ENCODE measurements at places on chromosomes 5 and 9.
A peak's percentile ranks its signal among the peaks of the same experiment; 100 is the strongest.

DNA sequence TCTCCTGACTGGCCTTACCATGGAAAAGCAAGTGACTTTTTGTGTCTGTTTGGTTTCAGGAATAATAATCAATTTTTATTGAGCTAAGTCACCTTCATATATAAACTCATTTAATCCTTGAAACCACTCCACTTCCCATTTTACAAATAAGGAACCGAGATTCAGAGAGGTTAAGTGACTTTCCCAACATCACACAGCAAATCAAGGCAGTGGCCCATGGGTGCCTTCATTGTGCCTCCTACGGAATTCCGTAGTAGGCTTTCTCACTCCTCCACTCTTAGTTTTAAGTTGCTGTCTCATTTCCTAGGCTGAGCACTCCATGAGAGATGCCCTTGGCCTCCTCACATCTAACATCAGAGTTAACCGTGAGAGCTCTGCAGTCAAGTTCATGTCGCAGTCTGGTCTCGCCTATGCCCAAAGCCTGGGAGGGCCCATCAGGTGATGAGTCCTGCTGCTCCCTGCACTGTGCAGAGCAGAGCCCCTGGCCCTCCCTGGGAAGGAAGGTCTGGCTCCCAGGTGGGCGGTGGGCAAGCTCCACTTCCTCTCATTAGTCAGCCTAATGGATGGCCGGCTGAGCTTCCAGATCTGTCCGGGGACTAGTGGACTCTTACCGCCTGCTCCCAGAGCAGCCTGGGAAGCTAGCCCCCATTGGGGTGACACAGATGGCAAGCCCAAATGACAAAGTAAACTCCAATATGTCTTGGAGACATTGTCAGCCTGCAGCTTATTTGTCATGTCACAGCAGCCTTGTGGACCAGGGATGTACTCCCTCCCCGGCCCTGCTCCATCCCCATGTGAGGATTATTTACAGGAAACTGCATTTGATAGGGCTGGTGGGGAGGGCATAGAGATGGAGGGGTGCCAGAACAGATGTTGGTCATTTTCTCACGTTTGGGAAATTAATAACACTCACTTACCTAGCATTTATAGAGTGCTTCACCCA is 123.4 kb downstream of the MVB12B start:
- no peak for DNase-seq

GRCh38 chr9:94905606-94906005 is 179.1 kb downstream of the AOPEP start:
- no peak for DNase-seq

- DNase-seq = no peak
Observed at GRCh38 chr5:170885809-170886208, 24.0 kb downstream of the RANBP17 start.

DNA sequence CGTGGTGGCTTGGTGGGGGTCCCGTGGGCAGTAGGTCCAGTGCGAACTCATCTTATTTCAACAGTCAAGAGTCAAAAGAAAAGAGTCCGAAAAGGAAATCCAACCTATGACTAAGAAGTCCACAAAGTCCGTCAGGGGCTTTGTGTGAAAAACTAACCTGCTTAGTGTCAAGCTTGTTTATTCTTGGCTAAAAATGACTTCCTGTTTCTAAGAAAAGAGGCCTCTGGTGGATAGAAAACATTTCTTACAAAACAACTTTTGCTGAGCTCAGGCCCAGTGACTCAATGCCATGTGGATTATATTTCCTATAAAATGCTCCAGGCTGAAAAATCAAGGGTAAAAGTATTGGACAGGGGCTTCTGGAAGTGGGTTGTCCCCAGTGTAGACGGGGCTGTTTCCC is 105.9 kb downstream of the GADD45G start:
- DNase-seq = no peak

- no peak for DNase-seq
Observed at GRCh38 chr9:113511856-113512761, 48.6 kb downstream of the RGS3 start.

DNA sequence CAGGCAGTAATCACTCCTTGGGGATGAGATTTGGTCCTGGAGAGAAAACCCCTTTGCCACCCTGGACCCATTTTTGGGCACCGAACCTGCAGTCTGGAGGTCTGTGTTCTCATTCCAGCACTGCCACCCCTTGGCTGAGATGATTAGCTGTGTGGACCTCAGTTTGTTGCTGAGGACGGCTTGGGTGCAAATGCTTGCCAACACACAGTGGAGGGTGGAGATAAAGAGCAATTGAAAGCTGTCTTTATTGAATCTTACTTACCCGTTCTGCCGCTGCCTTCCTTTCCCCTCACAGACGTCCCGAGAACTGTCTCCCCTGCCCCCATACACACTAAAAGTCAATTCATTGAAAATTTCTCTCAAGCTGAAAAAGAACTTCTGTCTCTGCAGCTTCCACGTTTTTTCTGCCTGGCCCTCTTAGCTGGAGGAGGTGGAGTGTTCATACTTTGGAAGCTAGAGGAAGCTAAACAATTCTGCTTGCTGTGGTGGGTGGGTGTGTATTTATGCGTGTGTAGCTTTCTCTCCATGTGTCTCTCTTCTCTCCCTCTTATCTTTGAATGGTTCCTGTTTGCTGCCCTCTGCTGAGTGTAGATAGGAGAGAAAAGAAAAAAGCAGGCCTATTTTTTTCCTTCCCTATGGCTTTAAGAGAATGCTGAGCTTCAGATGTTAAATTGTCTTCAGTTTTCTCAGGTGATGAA is 6.6 kb downstream of the GALNT10 start:
- DNase-seq = no peak

DNA sequence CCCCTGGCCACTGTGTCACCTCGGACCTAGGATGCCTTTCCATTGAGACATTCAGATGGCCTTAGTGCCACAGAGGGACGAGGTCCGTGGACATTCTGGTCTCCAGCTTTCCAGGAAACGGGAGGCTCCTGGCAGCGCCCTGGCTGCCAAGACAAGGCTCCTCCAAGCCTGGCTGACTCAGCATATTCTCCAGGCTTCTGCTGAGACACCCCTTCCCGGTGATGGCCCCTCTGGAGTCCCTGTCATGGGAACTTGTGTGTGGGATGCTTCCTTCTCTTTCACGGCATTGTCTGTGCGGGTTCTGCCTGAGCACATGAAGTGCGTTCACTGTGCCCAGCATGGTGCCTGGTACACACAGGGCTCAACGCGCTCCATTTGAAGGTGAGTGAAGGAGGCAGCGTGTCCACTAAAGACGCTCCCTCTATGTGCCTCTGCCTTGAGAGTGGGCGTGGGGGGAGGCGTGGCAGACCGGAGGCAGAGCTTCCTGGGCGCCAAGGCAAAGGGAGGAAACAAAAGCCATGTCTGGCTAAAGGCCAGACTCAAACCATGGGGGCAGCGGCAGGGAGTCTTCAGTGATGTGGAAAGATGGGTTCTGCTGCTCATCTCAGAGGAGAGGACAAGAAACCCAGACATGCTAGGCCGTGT is 46.4 kb upstream of the PRRC2B start:
- DNase-seq = no peak

- no peak for DNase-seq
Observed at GRCh38 chr5:56211298-56211865, 21.7 kb downstream of the ANKRD55 start.

- no peak for DNase-seq
Observed at GRCh38 chr5:73532195-73532594, 33.2 kb downstream of the ANKRA2 start.

- no peak for DNase-seq
Observed at GRCh38 chr5:143404416-143405062, 1.1 kb upstream of the NR3C1 start.

DNA sequence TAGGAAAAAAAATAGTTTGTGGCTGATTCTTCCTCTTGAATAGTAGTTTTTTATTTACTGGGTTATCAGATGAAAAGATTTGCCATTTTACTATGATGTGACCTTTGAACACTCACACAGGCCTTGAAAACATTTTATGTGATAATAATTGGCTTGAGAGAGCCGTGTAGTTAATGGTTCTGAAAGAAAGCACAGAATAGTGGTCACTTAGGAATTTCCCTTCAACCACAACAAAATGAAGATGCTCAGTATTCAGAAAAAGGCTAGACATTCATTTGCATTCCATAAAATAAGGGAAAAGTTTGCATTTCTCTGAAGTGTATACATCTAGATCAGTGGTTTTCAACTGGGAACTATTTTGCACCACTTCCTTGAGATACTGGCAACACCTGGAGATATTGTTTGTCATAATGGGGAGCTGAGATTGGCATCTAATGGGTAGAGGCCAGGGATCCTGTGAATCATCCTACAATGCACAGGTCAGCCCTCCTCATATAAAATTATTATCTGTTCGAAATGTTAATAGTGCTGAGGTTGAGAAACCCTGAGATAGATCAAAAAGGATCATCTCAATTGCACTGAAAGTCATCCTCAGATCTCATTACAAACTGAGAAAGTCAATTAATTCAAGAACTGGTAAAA is 446.4 kb upstream of the CCNG1 start:
- DNase-seq = no peak

DNA sequence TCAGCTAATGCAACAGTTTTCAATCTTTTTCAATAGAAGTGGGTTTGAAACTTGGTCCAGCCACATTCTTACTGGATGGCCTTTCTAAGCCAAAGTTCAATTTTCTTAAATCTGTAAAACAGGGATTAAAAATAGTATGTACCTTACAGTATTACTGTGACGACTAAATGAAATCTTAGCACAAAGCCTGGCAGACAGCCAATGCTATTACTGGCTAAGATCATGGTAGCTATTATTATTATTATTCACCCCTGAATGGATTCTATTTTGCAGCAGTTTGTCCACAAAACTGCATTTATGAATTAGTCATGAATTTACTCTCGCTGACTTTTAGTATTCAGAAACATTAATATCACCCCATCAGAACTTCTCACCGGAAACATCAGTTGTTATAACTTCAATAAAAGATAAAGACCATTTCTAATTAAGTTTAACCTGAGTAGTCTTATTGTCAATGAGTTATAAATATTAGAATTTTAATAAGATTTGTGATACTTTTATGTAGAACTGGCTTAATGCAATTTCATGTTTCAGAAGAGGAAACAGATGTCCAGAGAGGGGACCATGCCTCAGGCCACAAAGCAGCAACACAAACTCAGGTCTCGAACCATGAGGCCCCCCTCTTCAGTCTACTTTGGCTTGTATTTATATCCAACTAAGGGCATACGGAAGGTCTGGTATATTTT is 468.2 kb downstream of the ARHGEF28 start:
- DNase-seq = no peak

- no peak for DNase-seq
Observed at GRCh38 chr5:35830587-35830986, 26.1 kb upstream of the IL7R start.

DNA sequence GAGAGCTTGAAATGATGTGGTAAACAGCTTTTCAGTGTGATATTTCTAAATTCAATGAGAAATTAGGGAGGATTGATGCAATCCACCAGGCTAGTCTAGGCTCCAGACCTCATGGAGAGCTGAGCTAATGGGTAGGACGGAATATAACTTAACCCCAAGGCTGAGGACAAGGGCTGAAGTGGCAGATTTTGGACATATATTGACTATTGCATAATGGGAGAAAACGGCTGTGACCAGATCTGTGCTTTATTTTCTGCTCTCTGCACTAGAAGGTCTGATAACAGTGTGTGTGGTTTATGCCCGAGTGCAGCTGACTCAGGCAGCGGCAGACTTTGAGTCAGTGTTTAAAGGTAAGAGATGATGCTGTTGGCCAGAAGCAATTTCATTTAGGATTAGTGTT is 70.6 kb downstream of the ACTBL2 start:
- DNase-seq = no peak

DNA sequence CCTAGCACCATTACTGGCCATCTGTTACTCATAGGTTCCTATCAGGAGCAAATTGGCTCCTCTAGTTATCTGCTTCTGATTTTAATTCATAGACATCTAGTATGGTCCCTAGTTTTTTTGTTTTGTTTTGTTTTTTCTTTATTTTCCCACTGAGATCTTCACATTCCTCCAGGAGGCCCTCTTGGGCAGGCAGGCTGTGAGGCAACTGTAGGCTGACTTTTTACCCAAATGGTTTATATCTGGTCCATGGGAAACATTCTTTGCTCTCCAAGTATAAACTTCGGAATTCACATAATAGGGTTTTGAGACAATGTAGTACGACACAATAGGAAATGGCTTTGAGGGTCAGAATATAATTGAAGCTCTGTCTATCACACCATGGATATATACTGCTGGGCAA is 250.9 kb upstream of the DAB2 start:
- no peak for DNase-seq

DNA sequence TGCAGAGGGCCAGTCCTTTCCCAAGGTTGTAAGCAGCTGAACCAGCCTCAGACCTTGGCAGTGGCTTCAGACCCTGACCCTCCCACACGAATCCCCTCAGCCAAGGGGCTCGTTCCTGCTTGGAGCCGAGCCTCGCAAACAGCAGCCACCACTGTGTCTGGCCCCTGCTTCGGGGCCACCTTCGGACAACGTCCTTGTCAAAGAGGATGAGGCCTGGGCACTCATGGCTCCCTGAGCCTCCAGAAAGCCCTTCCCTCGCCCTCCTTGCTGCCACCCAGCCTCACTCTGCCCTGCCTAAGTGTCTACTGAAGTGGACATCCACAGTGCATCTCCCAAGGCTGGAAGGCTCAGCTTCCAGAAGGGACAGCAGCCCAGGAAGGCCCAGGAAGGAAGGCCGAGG is 161.7 kb downstream of the OLFM1 start:
- no peak for DNase-seq

DNA sequence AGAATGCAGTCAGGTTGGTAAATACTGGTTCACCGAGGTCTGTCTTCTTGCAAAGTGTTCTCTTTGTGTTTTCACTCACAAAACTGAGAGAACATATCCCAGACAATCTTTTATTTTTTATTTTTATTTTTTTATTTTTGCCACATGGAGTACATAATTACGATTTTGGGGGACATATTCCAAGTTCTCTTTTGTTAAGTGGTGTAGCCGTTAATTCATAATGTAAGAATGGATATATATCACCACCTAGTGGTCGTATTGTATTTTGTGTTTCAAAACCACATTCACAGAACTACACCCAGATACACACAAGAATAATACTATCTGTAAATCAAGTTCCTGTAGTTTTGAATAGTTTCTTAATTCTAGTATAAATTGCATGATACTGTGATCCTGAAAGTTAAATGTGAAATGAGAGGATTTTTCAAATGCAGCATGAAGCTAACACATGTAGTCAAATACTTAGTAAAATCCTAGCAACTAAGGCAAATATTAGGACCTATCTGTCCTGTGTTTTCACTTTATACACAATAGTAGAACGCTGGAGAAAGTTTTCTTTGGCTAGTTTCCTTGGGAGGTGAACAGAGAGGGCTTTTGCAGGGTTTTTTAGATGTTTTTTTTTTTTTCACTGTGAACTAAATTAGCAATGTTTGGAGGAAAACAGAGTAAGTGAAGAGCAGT is 92.7 kb downstream of the VCAN start:
- no peak for DNase-seq

GRCh38 chr9:124551472-124552272 is 44.5 kb upstream of the NR5A1 start:
- DNase-seq = peak; percentile 15

Measured in DMS153 (cell line).